ENCODE measurements at places on chromosomes 6 and 20. TPM values are rescaled to one million over a fixed set of nuclear protein-coding genes. Genes with fewer than 3 reads are reported as not detected.

GRCh38 chr6:30814146-30815040, 69.9 kb upstream of the DDR1 start:
- H3K36me3 ChIP-seq, result no peaks in the 10 kb centered on the region
- H3K27me3 ChIP-seq, result no peaks in the 10 kb centered on the region

- H3K27me3 ChIP-seq, result peaks cover 27% of the 10 kb centered on the region
- no peak for DNase-seq
- no peak overlapping the region for H3K4me3 ChIP-seq
- H3K36me3 ChIP-seq, result no peaks in the 10 kb centered on the region
- no peak overlapping the region for H3K27ac ChIP-seq
Observed at GRCh38 chr6:29726001-29726400, 2.8 kb downstream of the HLA-F start.

DNA sequence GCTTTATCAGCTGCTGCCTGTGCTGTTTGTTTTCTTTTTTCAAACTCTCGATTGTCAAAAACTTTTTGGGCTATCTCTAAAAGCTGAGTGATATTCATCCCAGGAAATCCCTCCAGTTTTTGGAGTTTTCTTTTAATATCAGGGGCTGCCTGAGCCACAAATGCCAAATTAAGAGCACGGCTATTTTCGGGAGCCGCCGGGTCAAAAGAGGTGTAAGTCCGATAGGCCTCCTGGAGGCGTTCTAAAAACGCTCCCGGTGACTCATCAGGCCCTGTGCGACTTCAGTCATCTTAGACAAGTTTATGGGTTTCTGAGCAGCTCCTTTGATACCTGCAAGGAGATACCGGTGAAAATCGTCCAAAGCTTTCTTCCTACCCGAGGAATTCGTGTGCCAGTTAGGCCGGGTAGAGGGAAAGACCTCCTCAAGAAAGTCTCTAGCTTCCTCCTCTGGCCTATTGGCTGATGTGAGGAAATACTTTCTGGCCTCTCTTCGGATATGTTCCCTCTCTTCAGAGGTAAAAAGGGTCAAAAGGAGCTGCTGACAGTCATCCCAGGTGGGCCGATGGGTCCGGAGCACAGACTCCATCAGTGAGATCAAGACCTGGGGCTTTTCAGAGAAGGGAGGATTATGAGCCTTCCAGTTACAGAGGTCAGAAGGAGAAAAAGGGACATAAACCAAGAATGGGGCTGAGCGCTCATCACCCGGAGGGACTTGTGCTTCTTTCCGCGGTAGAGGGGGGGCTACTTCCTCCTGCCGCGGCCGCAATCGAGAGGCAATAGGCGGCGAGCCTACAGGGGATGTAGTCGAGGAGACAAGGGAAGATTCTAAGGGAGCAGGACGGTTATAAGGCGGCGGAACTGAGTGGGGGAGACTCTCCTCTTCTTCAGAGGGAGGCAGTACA, 151.1 kb downstream of the TRIM27 start:
- no peaks in the 10 kb centered on the region for H3K36me3 ChIP-seq
- DNase-seq, result no peak
- H3K27me3 ChIP-seq, result peaks cover 51% of the 10 kb centered on the region
- no peak overlapping the region for H3K27ac ChIP-seq
- H3K4me1 ChIP-seq, result peaks cover 4% of the 10 kb centered on the region
- H3K4me3 ChIP-seq, result peak overlapping the region; percentile 55

- no peak overlapping the region for H3K4me3 ChIP-seq
- H3K4me1 ChIP-seq, result peaks cover 29% of the 10 kb centered on the region
- H3K36me3 ChIP-seq, result no peaks in the 10 kb centered on the region
- no peak for DNase-seq
- H3K27ac ChIP-seq, result no peak overlapping the region
Observed at GRCh38 chr6:138540468-138540867, 41.2 kb upstream of the NHSL1 start.

Gene TCP11
- not detected for total RNA-seq

Gene PCED1A
- total RNA-seq, result 41.6 TPM

Gene CDH26
- total RNA-seq, result 0.76 TPM

Gene HEY2
- 2.1 TPM for total RNA-seq

- peaks cover 5% of the 10 kb centered on the region for H3K4me1 ChIP-seq
- DNase-seq, result no peak
- H3K36me3 ChIP-seq, result peaks cover 50% of the 10 kb centered on the region
Observed at GRCh38 chr6:122495612-122496011, 24.0 kb upstream of the SERINC1 start.

Gene CCN2
- 1.2 TPM for total RNA-seq

DNA sequence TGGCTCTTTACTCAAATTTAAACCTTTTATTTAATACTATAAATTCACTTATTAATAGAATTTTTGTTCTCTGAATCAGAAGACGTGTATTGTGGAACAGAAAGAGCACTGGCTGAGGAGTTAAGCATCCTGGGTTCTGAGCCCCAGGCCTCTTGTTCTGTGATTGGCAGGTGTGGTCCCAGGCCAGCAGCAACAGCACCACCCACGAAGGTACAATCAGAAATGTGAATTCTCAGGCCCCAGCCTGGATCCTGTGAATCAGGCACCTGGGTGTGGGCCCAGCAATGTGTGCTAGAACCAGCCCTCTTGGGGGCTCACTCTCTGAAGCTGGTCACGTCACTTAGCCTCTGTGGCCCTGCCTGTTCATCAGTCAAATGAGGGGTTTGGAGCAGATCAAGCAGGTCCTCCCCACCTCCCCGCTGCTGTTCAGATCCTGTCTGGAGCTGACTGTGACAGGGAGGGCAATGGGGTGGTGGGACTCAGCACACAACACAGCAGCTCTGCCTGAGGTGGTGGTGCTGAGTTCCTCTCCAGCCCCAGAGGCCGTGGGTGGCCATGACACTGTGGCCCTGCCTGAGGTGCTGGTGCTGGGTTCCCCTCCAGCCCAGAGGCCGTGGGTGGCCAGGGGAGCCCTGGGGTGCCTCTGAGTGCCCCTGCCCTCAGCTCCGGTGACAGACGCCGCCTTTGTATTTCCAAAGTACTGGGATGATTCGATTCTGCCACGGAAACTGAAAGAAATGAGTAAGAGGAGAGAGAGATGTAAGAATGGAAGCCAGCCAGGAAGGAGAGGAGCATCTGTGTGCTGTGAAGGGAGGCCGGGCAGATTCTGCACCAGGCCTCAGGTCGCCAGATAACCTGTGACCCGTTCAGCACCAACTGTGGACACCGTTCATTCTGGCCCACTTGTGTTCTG, 41.6 kb upstream of the FRMD1 start:
- H3K27ac ChIP-seq, result no peak overlapping the region
- no peak for DNase-seq
- peaks cover 5% of the 10 kb centered on the region for H3K36me3 ChIP-seq
- peaks cover 12% of the 10 kb centered on the region for H3K27me3 ChIP-seq
- H3K4me3 ChIP-seq, result no peak overlapping the region

GRCh38 chr20:44850272-44850671, 35.2 kb upstream of the YWHAB start:
- H3K4me1 ChIP-seq, result no peaks in the 10 kb centered on the region
- DNase-seq, result no peak
- H3K27me3 ChIP-seq, result peaks cover 2% of the 10 kb centered on the region
- no peak overlapping the region for H3K4me3 ChIP-seq

DNA sequence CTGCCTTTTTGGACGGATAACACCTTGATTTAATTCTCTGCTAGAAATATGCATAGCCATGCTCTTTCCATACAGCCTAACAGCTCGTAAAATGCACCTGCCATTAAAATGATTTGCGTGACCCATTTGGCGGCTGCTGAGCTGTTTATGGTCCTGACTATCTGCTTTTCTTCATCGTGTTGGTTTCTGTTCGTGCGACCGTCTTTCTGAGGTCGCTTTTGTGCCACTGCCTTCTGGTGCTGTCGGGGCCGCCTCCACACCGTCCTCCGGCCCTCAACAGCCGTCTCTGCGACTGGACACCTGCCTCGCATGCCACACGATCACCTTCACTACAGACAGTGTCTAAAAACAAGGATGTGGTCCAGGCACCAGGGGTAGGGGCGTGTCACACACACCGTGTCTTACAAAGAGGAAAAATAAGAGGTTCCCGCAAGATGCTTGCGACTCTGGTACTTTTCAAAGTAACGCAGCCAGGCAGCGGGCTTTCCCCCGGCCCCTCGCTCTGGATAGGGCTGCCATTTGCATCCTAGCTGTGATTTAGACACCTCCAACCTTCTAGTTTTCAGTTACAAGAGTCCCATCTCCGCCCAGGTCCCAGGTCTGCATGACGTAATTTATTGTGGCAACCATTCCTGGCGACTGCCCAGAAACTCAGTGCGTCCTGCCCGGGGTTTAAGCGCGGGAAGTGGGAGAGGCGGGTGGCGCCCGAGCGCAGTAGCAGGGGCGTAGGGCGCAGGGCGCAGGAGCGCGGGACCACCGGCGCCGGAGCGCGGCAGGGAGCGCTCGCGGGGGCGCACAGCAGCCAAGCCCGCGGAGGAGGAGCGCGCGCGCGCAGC, at the start of gene STMND1:
TSS of gene STMND1 (plus strand) at position 629 of the 836 bp plus-strand sequence. CDS start 208 bp downstream, outside the sequence.
- peak; percentile 42 for DNase-seq
- H3K36me3 ChIP-seq, result no peaks in the 10 kb centered on the region
- H3K4me1 ChIP-seq, result no peaks in the 10 kb centered on the region
- H3K27me3 ChIP-seq, result peaks cover 8% of the 10 kb centered on the region

DNA sequence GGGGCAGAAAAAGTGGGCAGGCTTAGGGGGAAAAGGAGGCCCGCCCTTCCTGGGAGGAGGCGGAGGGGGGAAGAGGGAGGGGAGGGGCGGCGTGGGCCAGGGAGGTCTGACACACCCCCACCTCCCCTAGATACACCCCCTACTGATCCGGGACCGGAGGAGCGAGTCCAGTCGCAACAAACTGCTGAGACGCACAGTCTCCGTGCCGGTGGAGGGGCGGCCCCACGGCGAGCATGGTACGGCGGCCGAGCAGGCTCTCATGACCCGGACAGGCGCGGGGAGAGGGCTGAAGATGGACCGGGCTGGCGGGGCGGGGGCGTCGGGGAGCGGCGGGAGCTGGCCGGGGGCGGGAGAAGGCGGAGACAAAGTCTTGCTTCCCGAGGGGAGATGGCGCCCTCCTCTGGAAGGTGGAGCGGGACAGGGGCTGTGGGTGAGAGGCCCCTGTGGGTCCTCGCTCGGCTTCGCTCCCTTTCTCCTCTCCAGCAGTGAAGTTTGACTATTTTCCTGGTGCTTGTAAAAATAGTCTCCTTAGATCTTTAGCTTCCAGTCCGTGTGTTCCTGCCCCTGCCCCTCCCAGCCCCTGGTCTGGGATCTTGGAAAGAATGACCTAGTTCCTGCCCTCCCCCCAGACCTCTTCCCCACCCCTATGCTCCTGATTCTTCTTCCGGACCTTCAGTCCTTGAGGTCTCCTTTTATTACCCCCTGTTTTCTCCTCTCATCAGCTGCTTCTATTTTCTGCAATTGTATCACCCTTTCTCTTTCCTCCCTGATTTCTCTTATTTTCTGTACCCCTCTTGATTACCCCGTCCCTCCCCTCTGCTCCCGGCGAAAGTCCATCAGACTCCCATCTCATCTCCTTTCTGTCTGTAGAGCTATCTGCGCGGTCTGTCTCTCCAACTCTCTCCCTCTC, 6.1 kb downstream of the SYNGAP1 start:
- peaks cover 19% of the 10 kb centered on the region for H3K27me3 ChIP-seq
- peaks cover 15% of the 10 kb centered on the region for H3K36me3 ChIP-seq
- peaks cover 77% of the 10 kb centered on the region for H3K4me1 ChIP-seq
- peak overlapping the region; percentile 46 for H3K27ac ChIP-seq

Gene CDSN
- total RNA-seq, result not detected

GRCh38 chr6:159756508-159756907, 5.3 kb upstream of the ACAT2 start:
- H3K4me1 ChIP-seq, result peaks cover 13% of the 10 kb centered on the region
- no peak for DNase-seq

DNA sequence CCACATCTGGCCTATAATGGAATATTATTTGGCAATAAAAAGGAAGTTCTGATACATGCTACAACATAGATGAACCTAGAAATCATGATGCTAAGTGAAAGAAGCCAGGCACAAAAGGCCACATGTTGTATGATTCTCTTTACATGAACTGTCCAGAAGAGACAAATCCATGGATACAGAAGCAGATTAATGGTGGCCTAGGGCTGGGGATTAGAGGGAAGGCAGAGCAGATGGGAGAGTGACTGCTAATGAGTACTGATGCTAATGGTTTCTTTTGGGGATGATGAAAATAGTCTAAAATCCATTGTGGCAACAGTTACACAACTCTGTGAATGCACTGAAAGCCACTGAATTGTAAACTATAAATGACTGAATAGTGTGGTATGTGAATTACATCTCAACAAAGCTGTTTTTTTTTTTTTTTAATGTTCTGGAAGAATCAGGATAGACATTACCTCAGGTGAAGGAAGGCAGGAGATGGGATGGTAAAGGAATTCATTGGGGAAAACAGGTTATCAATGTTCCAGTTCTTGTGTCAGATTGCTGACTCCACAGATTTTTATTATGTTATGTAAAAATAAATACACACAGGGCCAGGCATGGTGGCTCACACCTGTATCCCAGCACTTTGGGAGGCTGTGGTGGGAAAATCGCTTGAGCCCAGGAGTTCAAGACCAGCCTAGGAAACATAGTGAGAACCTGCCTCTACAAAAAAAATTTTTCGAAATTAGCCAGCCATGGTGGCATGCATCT, 8.9 kb upstream of the SOX12 start:
- H3K27ac ChIP-seq, result no peak overlapping the region
- H3K4me3 ChIP-seq, result no peak overlapping the region
- H3K36me3 ChIP-seq, result peaks cover 7% of the 10 kb centered on the region
- peaks cover 3% of the 10 kb centered on the region for H3K27me3 ChIP-seq
- H3K4me1 ChIP-seq, result no peaks in the 10 kb centered on the region

GRCh38 chr20:51463560-51463959, 79.0 kb downstream of the NFATC2 start:
- H3K36me3 ChIP-seq, result no peaks in the 10 kb centered on the region
- H3K27me3 ChIP-seq, result peaks cover 3% of the 10 kb centered on the region
- no peak overlapping the region for H3K4me3 ChIP-seq
- peaks cover 1% of the 10 kb centered on the region for H3K4me1 ChIP-seq

- no peaks in the 10 kb centered on the region for H3K36me3 ChIP-seq
- H3K27ac ChIP-seq, result no peak overlapping the region
- no peak for DNase-seq
- H3K27me3 ChIP-seq, result no peaks in the 10 kb centered on the region
Observed at GRCh38 chr20:7624886-7625285, 315.4 kb downstream of the HAO1 start.

All from glutamatergic neuron (in vitro differentiated cells).